SW 1271 (cell line): ENCODE measurements at places on chromosomes 16 and 17.

DNA sequence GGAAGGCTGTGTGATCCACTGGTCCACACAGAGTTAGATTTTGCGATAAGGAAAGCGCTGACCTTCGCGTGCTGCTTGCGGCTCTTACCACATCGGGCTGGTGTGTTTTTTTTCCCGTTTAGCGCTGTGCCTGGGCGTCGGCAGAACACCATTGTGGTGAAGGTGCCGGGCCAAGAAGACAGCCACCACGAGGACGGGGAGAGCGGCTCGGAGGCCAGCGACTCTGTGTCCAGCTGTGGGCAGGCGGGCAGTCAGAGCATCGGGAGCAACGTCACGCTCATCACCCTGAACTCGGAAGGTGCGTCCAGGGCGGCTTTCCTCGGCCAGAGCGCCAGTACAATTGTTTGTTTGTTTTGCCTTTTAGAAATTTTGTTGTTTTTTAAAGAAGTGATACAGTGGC is 54.7 kb downstream of the BANP start:
- no peak for DNase-seq

GRCh38 chr16:20064931-20065330 is 8.8 kb downstream of the GPR139 start:
- no peak for DNase-seq

GRCh38 chr17:35235917-35236316 is 7.0 kb upstream of the SLFN5 start:
- DNase-seq, result no peak

DNA sequence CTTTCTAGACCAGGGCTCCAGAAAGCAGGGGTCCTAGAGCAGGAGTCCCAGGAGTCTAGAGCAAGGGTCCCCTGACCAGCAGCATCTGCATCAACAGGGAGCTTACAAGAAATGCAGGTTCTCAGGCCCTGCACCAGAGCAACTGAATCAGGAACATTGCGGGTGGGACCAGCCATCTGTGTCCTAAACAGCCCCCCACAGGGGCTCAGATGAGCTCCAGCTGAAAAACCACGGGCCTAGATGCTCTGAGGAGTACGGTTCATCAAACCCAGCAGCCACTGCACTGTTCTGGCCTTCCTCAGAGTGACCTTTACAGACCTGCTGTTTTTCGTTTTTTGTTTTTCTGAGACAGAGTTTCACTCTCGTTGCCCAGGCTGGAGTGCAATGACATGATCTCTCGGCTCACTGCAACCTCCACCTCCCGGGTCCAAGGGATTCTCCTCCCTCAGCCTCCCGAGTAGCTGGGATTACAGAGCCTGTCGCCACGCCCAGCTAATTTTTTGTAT is 438.2 kb downstream of the SOX9 start:
- no peak for DNase-seq

GRCh38 chr17:81090361-81091136 is 55.6 kb downstream of the BAIAP2 start:
- DNase-seq, result no peak

DNA sequence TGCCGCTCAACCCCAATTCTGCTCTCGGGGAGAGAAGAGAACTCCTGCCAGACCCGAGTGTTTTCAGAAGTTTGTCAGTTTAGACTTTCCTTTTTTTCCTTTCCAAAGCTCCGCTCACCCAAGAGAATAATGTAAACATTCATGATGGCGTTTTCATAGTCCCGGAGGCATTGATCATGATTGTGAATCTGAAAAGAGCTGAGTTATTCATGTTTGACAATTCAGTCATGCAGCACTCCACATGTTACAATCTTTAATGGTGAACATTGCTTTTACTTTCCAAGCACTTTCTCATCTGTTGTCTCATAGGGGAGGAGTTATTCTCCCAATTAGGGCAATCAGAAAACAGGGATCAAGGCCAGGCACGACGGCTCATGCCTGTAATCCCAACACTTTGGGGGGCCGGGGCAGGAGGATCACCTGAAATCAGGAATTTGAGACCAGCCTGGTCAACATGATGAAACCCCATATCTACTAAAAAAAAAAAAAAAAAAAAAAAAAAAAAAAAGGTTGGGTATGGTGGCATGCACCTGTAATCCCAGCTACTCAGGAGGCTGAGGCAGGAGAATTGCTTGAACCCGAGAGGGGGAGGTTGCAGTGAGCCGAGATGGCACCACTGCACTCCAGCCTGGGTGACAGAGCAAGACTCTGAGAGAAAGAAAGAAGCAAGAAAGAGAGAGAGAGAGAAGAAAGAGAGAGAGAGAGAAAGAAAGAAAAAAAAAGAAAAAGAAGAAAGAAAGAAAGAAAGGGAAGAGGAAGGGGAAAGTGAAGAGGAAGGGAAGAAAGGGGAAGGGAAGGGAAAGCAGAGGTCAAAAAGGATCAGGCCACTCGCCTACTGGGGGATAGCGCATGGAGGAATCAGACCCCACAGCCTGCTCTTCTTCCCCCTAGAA is 70.0 kb upstream of the TNRC6C start:
- no peak for DNase-seq

DNA sequence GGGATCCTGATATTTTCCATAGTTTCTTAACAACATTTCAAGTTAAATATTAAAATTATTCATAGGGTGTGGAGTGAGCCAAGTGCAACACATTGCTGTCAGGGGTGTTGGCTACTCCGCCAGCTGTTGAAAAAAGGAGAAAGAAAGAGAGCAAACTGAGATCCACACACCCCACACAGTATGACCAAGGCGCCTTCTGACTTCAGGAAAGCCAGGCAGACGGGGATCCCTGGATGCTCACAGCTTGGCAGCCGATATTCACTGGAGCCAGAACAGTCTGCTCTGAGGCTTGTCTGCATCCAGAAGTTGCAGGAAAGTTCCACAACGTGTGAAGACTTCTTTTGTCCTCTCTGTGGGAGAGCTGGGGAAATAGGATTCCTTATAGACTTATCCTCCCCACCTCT is 9.3 kb downstream of the CHD9NB start:
- DNase-seq, result no peak

DNA sequence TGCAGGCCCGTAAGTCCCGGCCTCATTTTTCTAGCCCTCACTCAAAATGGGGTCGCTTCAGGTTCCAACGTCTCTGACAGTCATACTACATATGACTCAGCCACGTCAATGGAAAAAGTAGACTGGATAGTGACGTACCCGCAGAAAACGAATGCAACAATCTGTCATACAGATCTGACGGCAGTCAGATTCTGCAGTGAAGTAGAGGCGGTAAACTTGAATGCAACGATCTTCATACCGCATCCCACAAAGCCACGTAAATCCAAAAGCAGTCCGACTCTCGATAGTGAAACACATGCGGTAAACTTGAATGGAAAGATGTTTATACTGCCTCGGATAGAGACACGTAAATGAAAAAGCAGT is 38.4 kb upstream of the ARL4D start:
- peak; percentile 64 for DNase-seq

- no peak for DNase-seq
Observed at GRCh38 chr17:77096570-77097214, 44.1 kb upstream of the SEC14L1 start.

DNA sequence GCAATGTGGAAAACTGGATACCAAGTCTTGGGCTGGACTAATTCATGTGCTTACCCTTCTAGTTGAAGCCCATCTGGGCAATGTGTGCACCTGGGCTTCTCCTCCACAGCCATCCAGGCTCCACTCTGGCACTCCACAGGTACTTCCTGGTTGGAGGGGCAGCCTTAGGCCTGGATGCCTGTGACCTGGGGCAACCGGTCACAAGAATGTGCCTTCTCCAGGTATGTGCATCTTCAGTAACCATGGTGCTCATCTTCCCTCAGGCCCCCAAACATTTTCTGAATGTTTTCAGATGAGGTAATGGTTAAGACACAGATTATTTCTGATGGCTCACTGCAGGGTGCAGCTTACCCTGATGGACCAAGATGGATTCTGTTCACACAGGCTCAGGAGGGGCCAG is 11.1 kb downstream of the C16orf86 start:
- no peak for DNase-seq

DNA sequence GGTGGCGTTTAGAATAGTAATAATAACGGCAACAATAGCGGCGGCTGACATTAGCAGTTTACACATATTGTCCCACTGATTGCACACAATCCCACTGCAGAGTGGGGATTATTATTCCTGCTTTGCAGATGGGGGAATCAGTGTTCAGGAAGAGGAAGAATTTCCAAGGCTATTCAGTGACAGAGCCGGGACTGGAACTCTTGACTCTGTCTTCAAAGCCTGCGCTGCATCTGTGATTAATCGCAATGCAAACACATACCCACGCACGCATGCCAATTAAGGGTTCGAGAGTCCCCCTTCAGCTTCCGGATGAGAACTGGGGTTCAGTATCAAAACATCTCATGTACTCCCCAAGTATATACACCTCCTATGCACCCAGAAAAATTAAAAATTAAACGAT is 29.2 kb downstream of the TMEM186 start:
- DNase-seq, result no peak

- peak; percentile 35 for DNase-seq
Observed at GRCh38 chr17:8163978-8164814, 1.4 kb upstream of the VAMP2 start.

- no peak for DNase-seq
Observed at GRCh38 chr17:82299452-82299851, 18.0 kb downstream of the CD7 start.

- DNase-seq, result peak; percentile 62
Observed at GRCh38 chr17:49180303-49180702, 30.1 kb downstream of the GNGT2 start.

GRCh38 chr16:84585886-84586285 is 32.0 kb downstream of the COTL1 start:
- no peak for DNase-seq

DNA sequence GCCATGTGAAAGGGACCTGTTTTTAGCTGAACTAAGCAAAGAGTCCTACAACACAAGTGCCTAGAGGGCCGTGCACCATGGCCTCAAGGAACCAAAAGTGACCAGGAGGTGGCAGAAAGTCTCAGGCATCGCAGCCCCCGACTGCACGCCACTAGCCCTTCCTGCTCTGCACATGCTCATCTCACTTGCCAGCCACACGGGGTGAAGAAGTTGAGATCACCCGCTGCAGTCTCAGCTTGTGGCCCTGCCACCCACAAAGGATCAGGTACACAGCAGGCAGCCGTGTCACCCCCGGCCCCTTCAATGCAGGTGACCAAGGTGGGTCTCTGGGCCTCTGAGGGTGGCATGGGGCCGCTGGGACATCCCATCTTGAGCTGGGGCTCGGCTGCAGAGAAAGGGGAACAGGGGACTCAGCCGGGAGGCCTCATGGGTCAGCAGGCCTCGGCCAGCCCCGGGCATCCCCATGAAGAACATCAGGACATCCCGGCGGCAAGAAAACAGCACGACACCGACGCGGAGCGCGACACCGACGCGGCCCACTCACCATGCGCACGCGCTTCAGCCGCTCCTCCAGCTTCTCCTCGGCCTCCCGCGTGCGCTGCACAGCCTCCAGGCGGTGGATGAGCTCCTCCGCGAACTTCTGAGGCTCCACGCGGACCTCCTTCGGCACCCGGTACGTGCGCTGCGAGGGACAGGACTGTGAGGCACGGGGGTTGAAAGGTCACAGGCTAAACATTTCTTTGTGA is 21.0 kb downstream of the PDIA2 start:
- no peak for DNase-seq

GRCh38 chr16:79618041-79618691 is 17.6 kb upstream of the MAF start:
- DNase-seq, result no peak

GRCh38 chr17:2274414-2274813 is 29.2 kb downstream of the SMG6 start:
- DNase-seq, result no peak

- no peak for DNase-seq
Observed at GRCh38 chr17:8832711-8833352, 33.7 kb upstream of the MFSD6L start.

GRCh38 chr17:28057731-28058246 is 15.3 kb downstream of the NLK start:
- no peak for DNase-seq

DNA sequence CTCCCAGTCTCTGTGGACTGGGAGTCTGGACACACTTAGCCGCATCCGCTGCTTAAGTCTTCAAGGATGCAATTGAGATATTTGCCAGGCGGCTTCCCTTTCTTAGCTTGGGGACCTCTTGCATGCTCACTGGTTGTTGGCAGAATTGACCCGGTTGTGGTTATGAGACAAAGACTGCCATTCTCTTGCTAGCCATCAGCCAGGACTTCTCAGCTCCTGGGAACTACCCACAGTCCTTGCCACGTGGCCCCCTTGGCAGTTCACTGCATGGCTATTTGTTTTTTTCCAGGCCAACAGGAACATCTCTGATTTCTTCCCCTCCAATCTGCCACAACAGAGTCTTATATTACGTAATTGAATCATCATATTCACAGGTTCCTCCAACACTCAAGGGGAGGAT is 25.5 kb downstream of the CACNG4 start:
- DNase-seq, result no peak

DNA sequence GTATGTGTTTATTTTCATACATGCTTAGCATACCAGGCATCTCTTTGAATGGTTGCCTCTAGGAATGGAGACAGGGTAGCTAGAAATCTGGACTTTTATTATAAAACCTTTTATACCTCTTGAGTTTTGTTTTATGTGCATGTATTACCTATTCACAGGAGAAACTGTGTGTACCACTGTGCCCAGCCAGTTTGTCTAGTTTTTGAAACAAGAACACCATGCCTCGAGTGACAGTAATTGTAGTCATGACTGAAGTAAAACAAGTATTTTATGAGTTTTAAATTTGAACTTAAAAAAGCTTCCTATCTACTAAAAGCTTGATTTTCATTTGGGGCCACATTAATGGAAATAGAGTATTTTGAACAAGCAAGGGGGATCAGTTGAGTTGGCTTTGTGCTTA is 57.4 kb downstream of the SNTB2 start:
- no peak for DNase-seq

DNA sequence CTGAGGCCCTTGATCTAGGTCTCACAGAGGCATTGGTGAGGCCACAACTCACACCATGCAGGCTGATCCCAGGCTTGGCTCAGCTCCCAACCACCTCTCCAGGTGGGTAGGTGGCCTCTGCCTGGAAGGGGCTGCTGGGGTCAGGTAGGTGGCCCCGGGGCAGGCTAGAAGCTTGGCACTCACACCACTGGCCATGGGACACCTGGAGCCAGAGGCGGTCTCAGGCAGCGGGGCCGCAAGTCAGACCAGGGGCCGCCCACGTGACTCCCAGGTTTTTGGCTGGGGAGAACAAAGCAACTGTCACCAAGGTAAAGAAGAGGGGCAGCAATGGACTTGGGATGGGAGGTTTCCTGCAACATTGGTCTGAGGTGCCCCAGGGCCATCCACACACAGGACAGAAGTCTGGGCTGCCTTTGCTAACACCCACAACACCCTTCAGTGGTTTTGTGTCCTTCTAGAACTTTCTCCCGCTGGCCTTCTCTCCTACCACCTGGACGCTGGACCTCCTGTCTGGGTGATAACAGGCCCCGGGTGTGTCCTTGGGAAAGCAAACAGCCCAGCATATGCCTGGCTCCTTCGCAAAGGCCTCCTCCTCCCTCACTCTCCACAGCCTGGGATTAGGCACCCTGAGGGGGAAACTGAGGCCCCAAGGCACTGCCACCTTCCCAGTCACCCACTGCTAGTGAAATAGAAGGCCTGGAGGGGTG is 16.4 kb downstream of the C16orf74 start:
- DNase-seq, result no peak

DNA sequence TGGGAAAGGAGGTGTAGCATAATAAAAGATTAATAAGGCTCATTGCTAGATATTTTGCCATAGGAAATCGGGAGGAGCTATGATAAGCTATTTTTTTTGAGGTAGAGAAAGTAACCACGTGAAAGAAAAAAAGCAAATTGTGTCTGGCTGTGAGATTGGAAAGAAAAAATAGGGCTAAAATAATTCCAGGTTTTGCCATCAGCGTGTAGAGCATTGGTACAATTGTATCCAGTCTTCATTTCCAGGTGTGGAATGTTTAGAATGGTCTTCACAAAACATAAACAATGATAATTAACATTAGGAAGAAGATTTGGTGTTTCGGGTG is 1.1 kb downstream of the TANC2 start:
- DNase-seq, result no peak

- no peak for DNase-seq
Observed at GRCh38 chr16:51210087-51210486, 59.0 kb upstream of the SALL1 start.
